ENCODE measurements at places on chromosomes 2 and 18. TPM values are rescaled to one million over a fixed set of nuclear protein-coding genes. Genes with fewer than 3 reads are reported as not detected.

LRRTM4 gene
- 0.86 TPM for total RNA-seq

- no peak for DNase-seq
Measured at GRCh38 chr18:53253789-53254188, 913.8 kb downstream of the DCC start.

DNA sequence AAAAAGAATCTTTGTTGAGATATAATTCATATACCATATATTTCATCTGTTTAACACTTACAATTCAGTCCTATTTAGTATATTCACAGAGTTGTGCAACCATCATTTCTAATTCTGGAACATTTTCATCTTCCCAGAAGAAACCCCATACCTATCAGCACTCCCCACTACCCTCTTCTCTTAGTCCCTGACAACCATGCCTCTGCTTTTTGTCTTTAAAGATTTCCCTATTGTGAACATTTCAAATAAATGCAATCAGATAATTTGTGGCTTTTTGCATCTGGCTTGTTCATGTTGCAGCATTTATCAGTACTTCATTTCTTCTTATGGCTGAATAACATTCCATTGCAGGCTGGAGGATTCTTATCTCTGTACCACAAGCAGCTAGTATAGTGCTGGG lies 305.9 kb upstream of the MEX3C start:
- DNase-seq: no peak

ACVR1C gene
- total RNA-seq: 1.9 TPM

GRCh38 chr2:68362749-68363148 lies 2.3 kb upstream of the PLEK start:
- no peak for DNase-seq

DNA sequence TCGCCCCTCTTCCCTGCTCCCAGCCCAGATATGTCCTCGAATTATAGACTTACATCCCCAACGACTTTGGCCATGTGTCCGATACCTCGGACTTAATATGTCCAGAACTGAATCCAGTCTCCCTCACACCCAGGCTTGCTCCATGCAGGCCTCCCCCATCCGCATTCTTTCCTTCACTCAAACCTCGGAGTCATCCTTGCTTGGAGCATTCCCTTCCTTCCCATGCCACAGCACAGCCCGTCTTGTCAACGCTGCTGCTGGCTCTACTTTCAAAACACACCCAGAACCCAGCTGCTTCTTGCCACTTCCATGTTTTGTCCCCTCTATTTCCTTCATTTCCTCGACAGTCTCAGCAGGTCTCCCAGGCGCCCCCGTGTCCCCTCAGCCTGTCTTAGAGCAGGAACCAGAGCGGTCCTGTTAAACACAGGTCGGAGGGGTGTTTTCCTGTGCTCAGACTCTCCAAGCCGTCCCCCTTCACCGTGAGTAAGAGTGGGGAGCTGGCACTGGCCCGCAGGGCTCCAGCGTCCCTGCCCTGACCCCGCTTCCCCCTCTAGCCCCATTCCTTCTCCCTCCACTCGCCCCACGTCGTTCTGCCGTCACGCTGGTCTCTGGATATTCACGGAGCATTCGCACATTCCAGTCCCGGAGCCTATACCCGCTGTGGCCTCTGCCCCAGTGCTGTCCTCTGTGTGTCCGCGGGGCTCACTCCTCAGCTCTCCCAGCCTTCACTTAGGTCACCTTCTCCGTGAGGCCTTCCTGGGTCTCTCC lies 54.4 kb downstream of the VAPA start:
- DNase-seq: no peak

DNA sequence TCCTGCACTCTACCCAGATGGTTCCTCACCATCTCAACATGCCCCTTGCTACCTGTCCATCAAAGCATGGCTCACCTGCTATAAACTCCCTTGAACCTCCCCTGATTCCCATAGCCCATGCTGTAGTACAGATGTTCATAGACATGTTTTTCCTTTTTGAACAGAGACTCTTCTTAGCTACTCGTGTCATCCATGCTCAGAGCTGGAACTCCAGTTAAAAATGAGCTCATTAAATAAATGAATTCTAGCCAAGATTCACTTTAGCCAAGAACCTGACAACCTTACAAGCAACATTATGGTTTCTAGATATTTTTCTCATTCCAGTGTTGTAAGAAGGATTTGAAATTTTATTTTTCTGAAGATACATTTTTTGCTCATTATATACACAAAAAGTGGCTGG lies 65.0 kb downstream of the SCG2 start:
- no peak for DNase-seq

GRCh38 chr2:34162231-34162630 lies 563.1 kb upstream of the FAM98A start:
- DNase-seq: no peak

DNA sequence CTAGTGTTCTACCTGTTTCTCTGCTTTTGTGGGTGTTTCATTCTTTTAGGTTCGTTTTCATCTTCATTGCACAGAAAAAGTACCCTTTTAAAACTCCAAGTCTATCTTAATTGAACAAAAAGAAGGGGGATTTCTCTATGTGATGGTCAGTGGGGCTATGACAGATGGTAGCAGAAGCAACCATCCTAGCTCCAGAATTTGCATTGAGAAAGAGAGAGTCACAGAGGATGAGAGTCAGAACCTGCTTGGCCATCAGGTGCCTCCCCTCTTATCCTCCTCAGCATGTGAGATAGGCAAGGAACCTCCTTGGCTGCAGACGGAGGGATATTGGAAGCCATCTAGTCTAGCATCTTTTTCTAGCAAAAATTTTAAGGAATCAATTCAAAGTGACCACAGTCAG lies 398.0 kb upstream of the DCC start:
- DNase-seq: no peak

LRP2 gene
- not detected for total RNA-seq

OST4 gene
- total RNA-seq: 280 TPM

SP140 gene
- total RNA-seq: 0.59 TPM

Data from psoas muscle (tissue), 8 donors.